ENCODE measurements at places on chromosomes 16 and 17.

GRCh38 chr16:49116873-49117272, 164.8 kb downstream of the CBLN1 start:
- DNase-seq = no peak

- no peak for DNase-seq
These were observed 201.2 kb downstream of the GRIN2A start for GRCh38 chr16:9980981-9981380.

GRCh38 chr16:50257876-50258275, 8.5 kb upstream of the ADCY7 start:
- DNase-seq = peak; percentile 23

GRCh38 chr17:45833920-45834319, 10.8 kb upstream of the SPPL2C start:
- no peak for DNase-seq

- no peak for DNase-seq
These were observed 3.6 kb downstream of the PRCD start for GRCh38 chr17:76543482-76543825.

GRCh38 chr17:66165537-66166123, 26.3 kb downstream of the CEP112 start:
- DNase-seq = no peak

GRCh38 chr17:27630607-27631410, at the start of gene LGALS9:
TSS of gene LGALS9 (plus strand) at chr17:27631188. CDS start at chr17:27631266, 78 bp downstream.
- DNase-seq = no peak
